Activated naive CD4-positive, alpha-beta T cell treated with anti-CD3 and anti-CD28 coated beads for 36 hours (primary cell): ENCODE measurements at places on chromosomes 3 and 15. TPM values are rescaled to one million over a fixed set of nuclear protein-coding genes. Genes with fewer than 3 reads are reported as not detected.

The LYSMD2 gene
- 16.8 TPM for total RNA-seq

The LRRC15 gene
- total RNA-seq, result not detected

DNA sequence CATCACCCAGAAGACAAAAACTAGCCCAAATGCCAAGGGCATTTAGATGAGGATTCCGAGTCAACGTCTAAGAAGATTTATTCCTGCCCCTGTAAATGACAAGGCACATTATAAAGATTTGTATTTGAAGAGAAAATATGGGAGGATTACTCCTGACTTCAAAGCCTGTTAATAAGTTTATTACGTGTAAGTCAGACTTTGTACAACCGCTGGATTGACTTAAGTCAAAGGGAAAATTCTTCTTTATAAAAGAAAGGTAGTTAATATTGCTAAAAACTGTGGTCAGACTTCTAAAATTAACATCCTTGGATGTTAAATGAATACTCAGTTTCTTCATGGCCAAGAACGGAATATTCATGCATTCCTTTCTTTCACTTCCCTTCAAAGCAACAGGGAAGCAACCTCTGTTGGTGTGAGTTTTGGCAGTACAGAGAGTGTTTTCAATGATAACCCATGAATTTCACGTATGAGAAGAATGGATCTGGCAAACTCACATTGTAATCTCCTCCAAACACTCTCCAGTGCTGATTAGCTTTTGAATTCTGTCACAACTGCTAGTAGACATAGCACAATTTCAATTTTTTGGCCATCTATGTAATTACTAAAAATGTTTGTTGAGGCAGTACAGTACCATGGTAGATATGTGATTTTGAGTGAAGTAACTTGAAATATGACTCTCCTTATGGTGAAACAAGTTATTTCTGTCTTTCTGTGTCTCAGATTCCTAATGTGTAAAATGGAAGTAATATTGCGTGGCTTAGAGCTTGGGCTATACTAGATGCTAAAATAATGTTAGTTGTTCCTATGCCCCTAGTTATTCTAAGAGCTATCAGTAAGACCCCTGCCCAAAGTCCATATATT lies 62.0 kb downstream of the PLD1 start:
- no peaks in the 10 kb centered on the region for H3K4me1 ChIP-seq
- H3K27me3 ChIP-seq, result peaks cover 30% of the 10 kb centered on the region
- no peaks in the 10 kb centered on the region for H3K36me3 ChIP-seq
- no peak for DNase-seq
- H3K27ac ChIP-seq, result no peak overlapping the region

DNA sequence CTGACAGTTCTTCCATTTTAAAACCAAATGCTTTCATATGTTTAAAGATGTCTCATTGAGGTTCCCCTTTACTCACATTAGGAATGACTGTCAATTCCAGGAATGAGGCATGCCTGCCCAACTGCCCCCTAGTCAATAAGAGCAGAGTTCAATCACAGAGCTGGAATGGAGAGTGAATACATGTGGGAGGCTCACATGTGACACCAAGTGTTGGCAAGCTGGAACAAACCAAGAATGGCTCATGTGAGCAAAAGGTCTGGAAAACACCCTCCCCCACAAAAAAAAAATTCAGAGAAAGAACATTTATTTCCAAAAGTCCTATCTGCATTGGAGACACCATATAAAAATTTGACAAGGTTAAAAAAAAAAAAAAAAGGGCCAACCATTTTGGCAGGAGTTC lies 3.7 kb downstream of the PBRM1 start:
- H3K4me3 ChIP-seq, result peak overlapping the region; percentile 47
- peaks cover 40% of the 10 kb centered on the region for H3K36me3 ChIP-seq
- DNase-seq, result peak; percentile 68

DNA sequence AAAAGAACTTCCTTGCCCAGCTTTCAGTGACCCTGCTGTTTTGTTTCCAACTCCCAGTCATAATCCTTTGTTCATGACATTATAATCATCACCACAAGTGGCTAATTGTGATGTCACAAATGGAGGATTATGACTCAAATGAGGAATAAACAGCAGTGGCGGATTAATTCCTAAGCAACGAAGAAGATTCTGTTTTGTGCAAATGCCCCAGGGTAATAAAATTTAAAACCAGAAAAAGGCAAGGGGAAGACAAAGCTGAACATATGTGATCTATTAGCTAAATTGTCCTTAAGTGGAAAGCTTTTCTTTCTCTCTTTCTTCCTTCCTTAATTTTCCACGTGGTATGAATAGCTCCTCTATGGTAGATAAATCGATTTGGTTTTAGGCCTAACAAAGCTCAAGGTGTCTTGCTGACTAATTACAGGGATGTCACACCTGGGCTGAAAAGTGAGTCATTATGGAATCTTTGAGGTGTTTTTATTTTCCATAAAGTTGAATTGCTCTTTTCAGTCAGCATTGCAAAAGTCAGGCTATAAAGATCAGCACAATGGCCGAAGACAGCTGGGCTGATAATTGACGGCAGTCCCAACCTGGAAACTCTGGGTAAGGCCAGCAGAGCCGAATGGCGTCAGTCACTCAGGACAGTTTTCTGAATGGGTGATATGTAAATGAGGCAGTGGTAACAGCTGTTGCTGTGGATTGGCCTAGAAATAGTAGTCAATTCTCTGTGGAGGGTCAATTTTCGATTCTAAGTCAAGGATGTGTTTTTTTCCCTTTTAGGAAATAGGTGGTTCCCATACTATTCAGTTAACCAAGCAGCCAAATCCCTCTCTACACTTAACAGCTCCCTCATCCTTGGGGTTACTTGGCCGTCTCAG lies 121.5 kb downstream of the PTPRG start:
- no peak overlapping the region for H3K27ac ChIP-seq
- H3K27me3 ChIP-seq, result peaks cover 11% of the 10 kb centered on the region
- H3K4me3 ChIP-seq, result no peak overlapping the region
- DNase-seq, result no peak
- H3K36me3 ChIP-seq, result no peaks in the 10 kb centered on the region

GRCh38 chr3:172726380-172726779 lies 15.5 kb upstream of the NCEH1 start:
- no peak for DNase-seq
- H3K4me3 ChIP-seq, result no peak overlapping the region
- H3K27me3 ChIP-seq, result no peaks in the 10 kb centered on the region
- no peaks in the 10 kb centered on the region for H3K36me3 ChIP-seq
